ENCODE measurements at places on chromosomes 2 and 18.

GRCh38 chr2:44774826-44775492 is 166.5 kb upstream of the SIX3 start:
- no peak for DNase-seq

GRCh38 chr2:178401994-178402437 is 49.0 kb downstream of the PRKRA start:
- no peak for DNase-seq

DNA sequence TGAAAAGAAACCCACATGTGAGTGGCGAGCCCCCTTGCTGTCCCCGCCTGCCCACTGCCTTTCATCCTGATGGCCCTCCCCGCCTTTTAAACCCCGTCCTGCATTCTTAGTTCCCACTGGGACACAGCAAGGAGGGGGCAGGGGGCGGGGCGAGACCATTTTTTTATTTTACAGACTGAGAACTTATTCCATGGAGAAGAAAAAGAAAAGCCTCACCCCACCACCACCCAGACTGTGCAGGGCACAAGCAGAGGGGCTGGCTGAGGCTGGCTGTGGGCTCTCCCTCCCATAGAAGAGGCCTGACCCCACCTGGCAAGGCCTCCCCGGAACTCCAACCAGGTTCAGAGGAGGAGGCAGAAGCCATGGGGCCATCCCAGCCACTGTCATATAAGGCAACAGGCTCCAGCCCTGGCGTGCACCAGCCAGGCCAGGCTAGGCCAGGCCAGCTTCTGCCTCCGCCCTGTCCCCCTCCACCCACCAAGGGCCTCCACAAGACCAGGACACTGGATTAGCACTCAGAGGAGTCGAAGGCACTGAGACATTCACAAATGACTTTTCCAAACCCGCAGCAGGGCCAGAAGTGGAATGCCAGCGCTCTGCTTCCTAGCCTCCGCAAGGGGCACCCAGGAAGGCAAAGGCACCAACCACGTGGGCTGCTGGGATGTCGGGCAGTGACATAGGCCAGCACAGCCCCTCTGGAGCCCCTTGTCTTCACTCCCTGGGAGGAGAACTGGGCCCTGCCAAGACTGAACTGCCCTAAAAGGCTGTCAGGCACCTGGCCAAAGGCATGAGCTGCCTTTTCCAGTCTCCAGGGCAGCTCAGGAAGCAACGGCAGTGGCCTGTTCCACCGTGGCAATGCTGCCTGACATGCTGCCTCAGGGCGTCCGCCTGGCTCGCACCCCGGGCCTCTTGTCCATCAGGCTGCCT is 37.5 kb upstream of the SEMA4C start:
- DNase-seq, result no peak

DNA sequence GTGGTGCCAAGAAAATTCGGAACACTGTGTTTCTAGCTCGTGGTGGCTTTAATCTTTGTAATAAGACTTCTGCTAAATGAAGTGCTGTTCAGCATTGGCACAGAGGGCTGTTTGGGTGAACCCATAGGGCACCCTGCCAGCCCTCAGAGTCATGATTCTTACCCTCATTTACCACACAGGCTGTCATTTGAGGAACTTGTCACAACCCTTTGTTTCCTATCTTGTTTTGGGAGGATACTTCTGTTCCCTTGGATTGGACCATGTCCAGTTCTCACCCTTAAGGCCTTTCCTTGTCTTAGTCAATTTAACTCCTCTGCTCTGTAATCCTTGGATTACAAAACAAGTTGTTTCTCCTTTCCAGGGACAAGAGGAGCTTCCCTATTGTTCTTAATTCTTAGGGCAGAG is 225.7 kb downstream of the MTX2 start:
- DNase-seq, result no peak

- peak; percentile 30 for DNase-seq
Measured at GRCh38 chr2:64562148-64562784, 38.1 kb downstream of the AFTPH start.

DNA sequence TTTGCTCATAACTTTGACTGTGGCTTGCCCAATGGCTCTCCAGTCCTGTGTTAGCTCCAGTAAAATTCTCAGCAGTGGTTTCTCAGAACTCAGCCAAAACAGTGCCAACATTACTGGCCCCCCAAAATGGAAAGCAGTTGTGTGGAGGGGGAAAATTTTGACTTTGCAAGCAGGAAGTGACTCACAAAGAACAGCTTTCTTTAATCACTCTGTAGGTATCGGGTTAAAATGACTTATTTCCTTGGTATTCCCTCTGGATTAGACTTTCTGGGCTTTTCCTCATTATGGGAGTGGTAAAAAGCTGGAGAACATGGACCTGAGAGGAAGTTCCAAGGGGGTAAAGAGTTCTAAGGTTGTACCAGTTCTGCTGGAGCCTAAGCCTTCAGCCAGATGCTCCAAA is 175.7 kb upstream of the RND3 start:
- DNase-seq, result no peak

DNA sequence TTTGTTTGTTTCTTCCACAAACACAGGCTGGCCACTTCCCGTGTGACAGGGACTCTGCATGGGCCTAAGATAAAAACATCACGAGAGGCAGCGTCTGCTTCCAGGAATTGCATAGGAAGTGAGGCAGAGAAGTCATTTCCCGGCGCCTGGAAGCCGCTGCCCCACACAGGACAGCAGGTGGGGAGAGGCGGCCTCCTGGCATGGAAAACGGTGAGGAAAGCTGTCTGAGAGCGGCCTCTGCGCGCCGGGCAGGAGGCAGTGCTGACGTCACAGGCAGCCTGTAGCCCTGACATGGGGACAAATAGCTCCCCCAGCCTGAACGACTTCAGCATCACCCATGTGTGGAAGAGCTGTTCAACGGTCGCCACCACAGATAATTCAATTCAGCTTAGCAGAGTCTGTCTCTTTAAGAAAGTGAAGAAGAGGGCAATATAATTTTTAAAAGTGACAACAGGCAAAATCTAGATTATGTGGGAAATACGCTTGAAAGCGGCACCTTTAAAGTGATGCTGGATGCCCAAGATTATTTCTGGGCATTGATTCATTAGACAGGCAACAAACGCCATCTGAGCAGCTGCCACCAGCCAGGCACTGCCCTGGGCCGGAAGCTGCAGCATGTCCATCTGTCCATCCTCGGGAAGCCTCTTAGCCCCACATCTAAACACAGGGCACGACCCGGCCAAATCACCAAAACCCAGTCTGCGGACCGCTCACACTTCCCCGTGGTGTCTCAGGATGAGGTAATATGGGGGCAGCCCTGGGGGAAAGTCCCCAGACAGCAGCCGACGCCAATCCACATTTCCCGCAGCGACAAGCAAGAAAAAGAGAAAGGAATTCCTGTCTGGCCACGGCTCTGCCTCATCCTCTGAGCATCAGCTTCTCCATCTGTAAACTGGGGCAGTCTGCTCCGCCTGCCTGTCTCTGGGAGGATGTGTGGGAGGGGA is 138.9 kb downstream of the PXDN start:
- DNase-seq, result peak; percentile 8

- no peak for DNase-seq
Measured at GRCh38 chr2:169320561-169320960, 41.8 kb downstream of the LRP2 start.

DNA sequence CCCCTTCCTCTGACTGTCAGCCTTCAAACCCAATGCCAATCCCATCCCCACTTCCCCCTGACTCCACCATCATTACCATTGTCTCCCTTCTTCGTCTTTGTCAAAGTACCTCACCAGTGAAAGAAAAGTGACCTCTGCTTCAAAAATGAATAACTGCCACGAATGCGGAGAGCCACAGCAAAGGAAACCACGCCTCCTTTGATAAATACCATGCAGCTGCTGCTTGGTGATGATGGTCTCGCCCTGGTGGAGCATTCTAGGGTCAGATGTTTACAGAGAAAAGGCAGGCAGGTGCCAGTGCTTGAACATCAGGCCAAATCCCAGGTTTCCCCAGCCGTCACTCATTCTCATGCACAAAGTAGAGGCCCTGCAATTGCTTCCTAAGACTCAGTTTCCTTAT is 162.2 kb downstream of the BCL11A start:
- DNase-seq, result no peak

DNA sequence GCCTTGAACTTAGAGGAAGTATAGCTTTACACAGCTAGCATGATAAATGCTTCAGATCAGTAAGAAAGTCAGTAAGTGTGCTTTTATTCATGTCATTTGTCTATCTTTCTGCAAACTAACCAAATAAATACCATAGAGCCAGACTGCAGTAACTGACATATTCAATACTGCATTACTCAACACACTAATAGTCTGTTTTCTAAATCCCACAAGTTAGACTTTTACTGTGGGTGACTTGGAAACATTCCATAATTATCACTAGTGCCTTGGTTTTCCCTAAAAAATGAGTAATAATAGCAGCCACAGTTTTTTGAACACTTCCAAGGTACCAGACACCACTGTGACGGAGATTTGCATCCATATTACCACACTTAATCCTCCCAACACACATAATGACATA is 33.0 kb downstream of the ACVR1 start:
- no peak for DNase-seq

GRCh38 chr2:479490-480176 is 191.7 kb upstream of the ALKAL2 start:
- DNase-seq, result no peak

GRCh38 chr2:7191932-7192331 is 274.7 kb downstream of the RNF144A start:
- no peak for DNase-seq

DNA sequence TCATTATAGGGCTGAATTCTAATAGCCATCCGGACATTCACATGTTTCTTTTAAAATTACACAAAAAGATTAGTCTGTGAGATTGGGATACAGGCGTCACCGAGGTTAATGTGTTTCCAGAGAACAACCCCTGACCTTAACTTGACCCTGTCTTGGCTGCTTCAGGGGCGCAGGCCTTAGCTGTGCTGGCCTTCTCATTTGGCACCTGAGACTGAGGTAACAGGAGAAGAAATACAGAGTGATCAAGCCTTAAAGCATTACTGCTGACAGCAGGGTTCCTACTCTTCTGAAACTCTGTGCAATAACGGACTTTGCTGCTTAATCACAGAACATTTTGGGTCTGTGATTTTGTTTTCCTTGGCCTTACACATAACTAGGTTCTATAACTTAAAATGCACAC is 92.6 kb downstream of the RAPH1 start:
- DNase-seq, result no peak
